Frontal cortex (tissue), 4 donors: ENCODE measurements at places on chromosomes 7 and 10. TPM values are rescaled to one million over a fixed set of nuclear protein-coding genes. Genes with fewer than 3 reads are reported as not detected.

GRCh38 chr7:515628-516027, 4.0 kb downstream of the PDGFA start:
- DNase-seq, result no peak

GRCh38 chr10:108901781-108902618, 1021.3 kb downstream of the XPNPEP1 start:
- DNase-seq, result no peak

ACSM6 gene
- not detected for total RNA-seq

CDK6 gene
- 10.2 TPM for total RNA-seq

ARHGEF5 gene
- 0.82 TPM for total RNA-seq

LLCFC1 gene
- not detected for total RNA-seq
